ENCODE measurements at places on chromosomes 13 and 19.

DNA sequence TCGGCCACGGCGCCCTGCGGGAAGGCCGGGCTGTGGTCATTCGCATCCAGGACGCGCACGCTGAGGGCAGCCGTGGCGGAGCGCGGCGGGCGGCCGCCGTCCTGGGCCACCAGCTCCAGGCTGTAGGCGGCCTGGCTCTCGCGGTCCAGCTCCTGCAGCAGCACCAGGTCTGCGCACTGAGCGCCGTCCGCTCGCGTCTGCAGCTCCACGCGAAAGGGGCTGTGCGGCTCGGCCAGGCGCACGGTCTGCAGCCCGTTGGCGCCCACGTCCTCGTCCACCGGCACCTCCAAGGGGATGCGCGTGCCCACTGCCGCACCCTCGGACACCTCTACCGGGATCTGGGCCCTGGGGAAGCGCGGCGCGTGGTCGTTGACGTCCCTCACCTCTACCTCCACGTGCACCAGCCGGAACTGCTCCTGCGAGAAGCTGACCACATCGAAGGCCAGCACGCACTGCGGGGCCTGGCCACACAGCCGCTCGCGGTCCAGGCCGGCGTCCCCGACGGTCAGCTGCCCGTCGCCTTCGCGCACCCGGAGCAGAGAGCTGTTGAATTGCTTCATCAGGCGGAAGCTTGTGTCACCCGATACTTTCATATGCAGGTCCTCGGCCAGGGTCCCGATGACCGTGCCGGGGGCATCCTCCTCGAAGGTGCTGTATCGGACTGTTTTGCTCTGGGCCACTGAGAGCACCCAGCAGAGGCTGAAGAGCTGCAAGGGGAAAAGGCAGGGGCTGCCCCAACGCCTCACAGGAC, 583 bp downstream of the PCDH8 start:
- peak; percentile 48 for DNase-seq

DNA sequence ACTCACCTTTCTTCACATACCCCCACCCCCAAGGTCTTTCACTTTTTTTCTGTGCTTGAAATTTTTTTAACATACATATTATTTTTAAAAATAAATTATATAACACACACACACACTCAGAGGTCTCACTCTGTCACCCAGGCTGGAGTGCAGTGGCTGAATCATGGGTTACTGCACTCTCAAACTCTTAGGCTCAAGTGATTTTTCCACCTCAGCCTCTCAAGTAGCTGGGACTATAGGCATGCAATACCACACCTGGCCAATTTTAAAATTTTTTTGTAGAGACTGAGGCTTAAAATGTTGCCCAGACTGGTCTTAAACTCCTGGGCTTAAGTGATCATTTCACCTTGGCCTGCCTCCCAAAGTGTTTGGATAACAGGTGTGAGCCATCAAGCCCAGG, 32.9 kb upstream of the ZNF429 start:
- no peak for DNase-seq

- DNase-seq = no peak
Observed at GRCh38 chr13:42373048-42373812, 101.3 kb downstream of the AKAP11 start.

DNA sequence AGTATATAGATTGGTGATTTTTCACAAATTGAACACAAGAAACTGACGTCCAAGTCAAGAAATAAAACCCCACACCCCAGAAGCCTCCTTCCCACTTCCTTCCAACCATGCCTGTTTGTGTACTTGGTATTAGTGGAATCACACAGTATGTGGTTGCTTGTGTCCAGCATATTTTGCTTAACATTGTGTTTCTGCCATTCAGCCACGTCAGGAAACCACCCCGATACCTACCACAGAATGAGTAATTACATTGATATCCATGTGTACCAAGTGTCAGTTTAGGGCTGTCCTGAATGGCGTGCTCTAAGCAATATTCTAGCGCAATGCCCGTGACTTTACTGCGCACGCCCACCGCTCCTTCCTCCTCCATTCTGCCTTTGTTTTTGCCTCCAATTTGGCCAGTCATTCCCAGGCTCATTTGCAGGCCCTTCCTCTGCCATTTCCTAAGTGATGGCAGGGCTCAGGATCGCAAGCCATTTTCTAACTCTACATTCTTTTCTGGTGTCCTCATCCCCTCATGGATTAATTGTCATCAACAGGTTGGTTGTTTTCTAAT, 25.9 kb upstream of the MPHOSPH8 start:
- no peak for DNase-seq

DNA sequence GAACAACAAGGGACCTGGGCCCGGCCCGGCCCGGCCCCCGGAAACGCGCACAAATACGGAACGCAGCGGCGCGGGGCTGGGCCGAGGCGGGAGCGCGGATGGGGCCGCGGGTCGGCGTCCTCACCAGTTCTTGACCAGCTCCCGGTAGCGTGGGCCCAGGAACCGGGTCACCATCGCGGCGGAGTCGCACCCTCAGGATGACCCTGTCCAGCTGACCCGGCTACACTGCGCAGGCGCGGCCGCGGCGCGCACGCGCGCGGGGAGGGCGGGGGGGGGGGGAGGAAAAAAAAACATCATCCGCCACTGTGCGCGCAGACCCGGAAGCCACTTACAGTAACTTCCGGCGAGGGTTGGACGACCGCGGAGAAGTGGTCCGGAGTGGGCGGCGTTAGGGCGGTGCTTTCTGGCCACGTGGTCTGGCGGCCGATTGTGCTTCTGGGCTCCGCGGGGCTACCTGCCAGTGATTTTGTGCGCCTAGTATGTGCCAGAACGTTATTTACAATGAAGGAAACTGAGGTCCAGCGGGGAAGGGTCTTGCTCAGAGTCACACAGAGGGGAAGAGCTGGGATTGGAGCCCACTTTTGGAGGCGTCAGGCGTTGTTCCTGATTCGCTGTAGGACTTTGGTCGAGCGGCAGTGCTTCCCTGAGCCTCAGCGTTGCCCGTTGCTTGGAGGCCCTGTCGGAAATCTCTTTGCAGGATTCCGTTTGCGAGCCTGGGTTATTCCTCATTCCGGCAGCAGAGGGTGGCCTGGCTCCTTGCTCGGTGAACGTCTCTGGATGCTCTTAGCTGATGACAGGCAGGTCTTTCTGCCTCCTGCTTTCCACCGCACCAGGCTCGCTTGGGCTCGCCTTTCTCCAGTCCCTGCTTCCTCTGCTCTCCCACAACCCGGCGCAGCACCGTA, at the start of gene UQCR11:
Gene UQCR11, minus strand, starts transcription at position 227 of the 902 bp plus-strand sequence. Its CDS starts 53 bp downstream, at position 174.
- DNase-seq = peak; percentile 92

GRCh38 chr19:2424686-2425621, 2.4 kb downstream of the TIMM13 start:
- DNase-seq = peak; percentile 87

- DNase-seq = no peak
Observed at GRCh38 chr13:81606074-81606473, 1265.1 kb upstream of the SPRY2 start.

DNA sequence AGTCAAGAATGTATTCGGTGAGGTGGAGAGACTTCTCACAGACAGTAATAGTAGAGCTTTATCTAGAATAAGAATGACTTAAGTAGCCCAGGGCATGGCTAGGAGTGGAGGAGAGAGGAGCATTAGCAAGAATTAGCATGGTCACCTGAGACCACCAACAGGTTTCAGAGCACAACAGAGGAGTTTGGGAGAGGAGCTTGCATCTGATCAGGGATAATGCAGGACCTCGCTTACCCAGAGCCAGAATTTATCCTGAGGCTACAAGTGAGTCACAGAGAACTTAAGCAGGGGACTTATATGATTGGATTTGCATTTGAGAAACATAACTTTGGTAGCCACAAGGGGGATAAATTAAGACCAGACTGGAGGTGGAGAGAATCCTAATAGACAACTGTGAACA, 102.1 kb upstream of the FNDC3A start:
- no peak for DNase-seq

- DNase-seq = no peak
Observed at GRCh38 chr19:45630463-45630862, 8.7 kb downstream of the EML2 start.

GRCh38 chr13:52903320-52903719, 54.9 kb upstream of the PCDH8 start:
- no peak for DNase-seq

Data from glutamatergic neuron (in vitro differentiated cells).